ENCODE measurements at places on chromosomes 7 and 10.

DNA sequence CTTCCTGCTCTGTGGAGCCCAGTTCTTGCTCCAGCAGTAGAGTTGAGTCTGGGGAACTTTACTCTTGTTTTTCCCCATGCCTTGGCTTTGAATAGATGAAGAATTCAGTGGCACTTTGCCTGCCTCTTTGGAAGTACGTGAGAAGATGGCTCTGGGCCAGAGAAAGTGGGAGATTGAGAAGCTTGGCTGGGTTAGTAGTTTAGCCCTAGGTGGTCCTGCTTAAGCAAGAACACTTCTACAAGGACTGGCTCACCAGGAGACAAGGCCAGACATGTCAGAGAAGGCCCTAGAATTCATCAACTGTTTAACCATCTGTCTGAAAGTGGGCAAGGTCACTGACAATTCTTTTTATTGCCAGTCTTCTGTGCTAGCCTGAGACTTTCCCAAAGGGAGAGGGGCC lies 410.3 kb downstream of the TYW1 start:
- no peak for DNase-seq

- no peak for DNase-seq
Measured at GRCh38 chr10:123421461-123421860, 244.7 kb upstream of the GPR26 start.

GRCh38 chr10:99393036-99393435 lies 37.4 kb downstream of the GOT1 start:
- no peak for DNase-seq

DNA sequence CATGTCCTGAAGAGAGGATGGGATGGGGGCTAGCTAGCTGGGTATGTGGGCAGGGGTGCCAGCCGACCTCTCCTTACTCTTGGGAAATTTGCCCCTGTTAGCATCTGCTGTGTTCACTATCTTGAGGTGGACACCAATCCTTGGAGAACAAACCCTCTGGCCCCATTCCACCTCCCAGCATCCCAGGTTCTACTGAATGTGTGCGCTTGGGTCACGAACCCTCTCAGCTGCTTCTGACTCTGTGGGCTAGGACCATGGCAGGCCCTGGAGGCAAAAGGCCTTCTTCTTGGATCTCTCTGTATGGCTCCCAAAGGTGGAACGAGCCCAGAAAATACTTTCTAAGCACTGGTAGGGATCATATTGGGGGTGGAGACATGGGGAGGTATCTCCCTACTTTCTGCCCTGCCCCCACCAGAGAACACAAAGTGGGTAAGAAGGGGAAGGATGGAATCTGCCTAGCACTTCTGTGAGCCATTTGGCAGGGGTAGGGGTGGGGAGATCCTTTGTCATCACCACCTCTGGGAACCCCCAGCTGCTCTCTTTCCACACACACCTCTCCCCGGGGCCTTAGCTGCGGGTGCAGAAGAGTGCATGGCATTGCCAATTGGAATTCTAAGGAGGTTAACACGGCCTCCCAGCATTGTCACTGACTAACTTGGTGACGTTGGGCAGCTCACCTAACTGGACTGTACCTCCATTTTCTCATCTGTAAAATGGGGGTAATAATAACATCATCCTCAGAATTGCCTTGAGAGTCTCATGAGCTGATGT lies 7.7 kb downstream of the UNC5B start:
- DNase-seq, result no peak
